Fibroblast of the aortic adventitia (primary cell): ENCODE measurements at places on chromosomes 13 and 19. TPM values are rescaled to one million over a fixed set of nuclear protein-coding genes. Genes with fewer than 3 reads are reported as not detected.
A peak's percentile ranks its signal among the peaks of the same experiment; 100 is the strongest.

DNA sequence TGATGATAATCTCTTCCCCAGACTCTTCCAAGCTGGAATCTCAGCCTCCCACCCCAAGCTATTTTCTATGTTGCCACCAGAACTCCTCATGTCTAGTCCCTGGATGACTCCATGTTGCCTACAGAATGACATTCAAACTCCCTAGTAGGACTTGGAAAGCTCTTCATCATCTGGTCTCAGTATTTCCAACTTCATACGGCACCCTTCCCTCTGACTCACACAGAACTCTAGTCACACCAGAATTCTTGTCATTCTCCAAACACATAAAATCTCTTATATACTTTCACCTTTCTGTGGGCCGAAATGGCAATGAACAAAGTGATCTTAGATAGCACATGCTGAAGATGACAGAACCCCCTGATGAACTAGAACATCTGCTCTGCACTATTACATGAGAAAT is 86.2 kb downstream of the CAB39L start:
- peak; percentile 64 for DNase-seq

The REX1BD gene
- 41.4 and 153 TPM in 2 replicates for total RNA-seq

The LILRA1 gene
- not detected in 2 replicates for total RNA-seq

The NLRP9 gene
- not detected in 2 replicates for total RNA-seq

DNA sequence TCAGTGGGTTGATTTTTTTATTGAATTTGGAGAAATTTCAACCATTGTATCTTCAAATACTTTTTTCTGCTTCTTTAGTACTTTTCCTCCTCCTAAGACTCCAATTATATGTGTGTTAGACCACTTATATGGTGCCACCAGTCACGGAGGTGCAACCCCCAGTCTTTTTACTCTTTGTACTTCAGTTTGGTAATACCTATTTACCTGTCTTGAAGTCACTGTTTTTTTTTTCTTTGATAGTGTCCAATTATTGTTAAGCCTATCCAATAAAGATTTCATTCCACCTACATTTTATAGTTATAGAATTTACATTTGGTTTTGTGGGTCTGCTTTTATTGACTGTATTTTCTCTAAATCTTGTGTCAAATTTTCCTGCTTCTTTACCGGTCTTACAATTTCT is 14.9 kb downstream of the ZNF283 start:
- no peak for DNase-seq

DNA sequence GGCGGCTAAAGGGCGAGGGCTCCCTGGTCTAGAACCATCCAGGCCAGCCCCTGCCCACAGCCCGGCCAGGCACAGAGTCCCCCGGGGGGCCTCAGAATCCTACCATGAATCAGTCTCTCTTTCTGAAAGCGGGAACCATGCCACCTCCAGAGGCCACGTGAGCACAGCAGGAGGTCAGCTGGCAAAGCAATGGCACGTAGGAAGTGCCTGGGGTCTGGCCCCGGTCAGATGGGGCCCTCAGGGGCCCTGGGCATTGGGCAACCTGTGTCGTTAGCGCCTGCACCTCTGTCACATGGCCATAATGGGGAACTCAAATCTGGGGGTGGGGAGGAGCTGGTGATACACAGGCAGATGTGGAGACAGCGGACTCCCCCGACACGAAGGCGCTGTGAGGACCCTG is 8.8 kb downstream of the MFSD12 start:
- no peak for DNase-seq
